ENCODE measurements at places on chromosomes 2 and 18.

GRCh38 chr2:169066897-169067296 is 2.5 kb upstream of the DHRS9 start:
- no peak for DNase-seq

DNA sequence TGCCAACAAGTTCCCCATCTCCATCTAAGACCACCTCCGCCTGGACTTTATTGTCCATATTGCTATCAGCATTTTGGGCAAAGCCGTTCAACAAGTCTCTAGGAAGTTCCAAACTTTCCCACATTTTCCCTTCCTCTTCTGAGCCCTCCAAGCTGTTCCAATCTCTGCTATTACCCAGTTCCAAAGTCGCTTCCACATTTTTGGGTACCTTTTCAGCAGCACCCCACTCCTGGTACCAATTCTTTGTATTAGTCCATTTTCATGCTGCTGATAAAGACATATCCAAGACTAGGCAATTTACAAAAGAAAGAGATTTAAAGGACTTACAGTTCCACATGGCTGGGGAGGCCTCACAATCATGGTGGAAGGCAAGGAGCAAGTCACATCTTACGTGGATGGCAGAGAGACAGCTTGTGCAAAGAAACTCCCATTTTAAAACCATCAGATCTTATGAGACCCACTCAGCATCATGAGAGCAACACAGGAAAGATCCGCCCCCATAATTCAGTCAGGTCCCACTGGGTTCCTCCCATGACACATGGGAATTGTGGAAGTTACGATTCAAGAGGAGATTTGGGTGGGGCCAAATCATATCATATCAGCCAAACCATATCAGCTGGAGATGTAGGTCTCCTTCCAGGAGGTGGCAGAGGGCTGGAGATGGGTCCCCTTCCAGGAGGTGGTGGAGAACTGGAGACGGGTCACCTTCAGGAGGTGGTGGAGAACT is 19.8 kb upstream of the TXNDC2 start:
- no peak for DNase-seq

DNA sequence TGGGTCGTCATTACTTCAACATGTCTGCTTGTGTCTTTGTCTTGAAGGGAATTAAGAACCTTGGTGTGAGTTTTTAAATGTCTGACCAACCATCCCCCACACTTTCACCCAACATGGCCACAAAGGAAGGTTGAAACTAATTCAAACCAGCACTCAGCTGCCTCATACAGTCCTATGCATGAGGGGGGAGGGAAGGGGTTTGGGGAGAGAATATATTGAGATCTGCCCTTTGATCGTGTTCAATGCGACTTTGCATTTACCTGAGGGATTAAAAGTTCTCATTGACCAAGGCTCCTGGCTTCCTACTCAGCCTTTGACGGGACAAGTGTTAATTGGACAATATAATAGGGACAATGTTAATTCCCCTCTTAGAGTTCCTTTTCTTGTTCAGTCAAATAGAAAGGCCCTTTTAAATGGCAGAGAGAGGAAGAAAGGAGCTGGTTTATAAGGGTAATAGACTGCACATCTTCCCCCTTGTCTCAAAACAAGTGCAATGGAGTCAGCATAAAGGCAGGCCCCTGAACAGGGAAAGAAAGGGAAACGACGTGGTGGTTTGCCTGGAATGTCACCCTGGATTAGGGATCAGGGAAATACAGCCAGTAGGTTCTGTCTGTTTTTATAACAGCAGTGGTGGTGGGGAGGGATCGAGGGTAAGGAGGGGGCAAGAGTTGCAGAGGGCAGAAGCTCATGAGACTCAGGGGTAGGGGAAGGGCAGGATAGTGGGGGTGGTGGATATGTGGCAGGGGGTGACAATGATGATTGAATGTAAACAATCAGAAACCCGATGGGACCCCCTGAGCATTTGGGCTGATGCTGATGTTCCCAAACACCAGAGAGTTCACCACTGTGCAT is 198.7 kb downstream of the MYCN start:
- no peak for DNase-seq

- no peak for DNase-seq
These were observed 22.9 kb upstream of the LBH start for GRCh38 chr2:30208453-30208852.

DNA sequence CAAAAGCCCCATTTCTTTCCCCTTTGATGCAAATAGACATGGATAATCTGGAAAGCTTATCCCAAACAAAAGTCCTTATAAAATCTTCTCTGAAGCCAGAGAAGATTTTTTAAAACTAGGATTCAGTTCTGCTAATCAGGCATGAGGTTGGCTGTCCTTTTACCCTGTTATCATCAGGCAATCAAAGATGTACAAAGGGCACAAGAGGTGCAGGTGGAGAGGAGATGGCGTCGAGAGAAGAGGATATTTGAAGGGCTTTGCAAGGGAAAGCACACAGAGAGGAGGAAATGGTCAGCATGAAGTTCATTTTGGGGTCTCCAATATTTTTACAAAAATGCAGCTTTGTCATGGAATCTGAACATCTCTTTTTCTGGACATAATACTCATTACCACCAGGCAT is 88.5 kb downstream of the KLF7 start:
- DNase-seq = no peak

DNA sequence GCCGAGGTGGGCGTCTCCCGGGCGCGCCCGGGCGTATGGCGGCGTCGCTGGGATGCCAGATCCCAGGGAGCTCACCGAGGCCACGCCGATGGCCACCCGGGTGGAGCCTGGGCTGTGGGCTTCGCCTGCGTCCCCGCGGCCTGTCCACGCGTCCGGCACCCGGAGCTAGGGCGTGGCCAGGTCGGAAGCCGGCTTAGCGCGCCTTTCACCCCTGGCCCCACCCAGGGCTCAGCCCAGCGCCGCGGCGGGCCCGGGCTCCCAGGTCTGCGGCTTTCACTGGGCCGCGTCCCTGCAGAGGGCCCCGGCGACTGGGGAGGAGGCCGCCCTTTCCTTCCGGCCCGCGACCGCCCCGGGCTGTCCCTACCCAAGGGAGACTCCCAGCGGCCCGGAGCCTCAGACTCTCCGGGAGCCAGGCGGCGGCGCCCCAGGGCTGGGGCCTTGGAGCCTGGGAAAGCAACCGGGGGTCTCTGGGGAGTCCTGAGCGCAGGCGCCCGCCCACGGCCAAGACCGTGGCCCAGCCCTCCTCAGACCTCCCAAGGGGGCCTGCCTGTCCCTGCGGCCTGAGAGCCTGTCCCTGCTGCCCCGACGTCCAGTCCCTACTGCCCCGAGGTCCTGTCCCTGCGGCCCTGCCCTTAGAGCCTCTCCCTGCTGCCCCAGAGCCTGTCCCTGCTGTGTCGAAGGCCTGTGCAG is 36.3 kb upstream of the ITM2C start:
- DNase-seq = no peak

DNA sequence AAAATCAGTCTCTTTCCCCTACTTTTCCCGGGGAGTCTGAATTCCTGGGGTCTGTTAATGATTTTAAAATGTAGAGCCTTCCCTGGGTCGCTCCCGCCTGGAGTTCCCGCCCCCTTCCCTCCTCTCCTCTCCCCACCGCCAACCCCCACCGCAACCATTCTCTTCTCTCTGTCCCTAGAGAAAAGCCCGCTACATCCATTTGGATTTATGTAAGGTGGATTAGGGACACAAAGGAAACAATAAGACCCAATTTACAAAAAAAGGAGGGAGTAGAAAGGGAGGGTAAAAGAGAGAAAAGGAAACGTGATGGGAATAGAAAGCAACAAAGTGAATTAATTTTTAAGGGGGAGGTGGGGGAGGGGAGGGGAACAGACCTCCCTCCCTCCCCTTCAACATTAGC is 2.2 kb downstream of the EPHA4 start:
- DNase-seq = no peak

- no peak for DNase-seq
These were observed 59.7 kb downstream of the CPS1 start for GRCh38 chr2:210616074-210616473.

- DNase-seq = no peak
These were observed 136.9 kb downstream of the SLC4A10 start for GRCh38 chr2:161761160-161761559.

- no peak for DNase-seq
These were observed 33.8 kb upstream of the PPM1B start for GRCh38 chr2:44134848-44135247.

GRCh38 chr2:185658750-185659149 is 79.9 kb upstream of the FSIP2 start:
- DNase-seq = no peak

DNA sequence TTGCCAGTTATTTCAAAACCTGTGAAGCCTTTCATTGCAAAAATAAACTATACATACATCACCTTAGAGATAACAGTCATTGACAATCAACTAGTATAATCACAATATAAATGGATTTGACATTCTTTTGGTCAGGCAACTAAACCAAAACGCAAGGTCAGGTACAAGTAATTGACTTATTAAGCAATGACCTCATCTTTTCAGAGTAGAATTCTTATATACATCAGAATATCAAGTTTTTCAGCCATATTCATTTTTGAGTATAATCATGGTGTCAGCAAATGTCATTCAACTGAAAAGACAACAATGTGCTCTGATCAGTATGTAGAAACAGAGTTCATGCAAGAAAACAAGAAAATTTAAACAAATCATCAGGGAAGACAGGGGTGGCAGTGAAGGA is 208.6 kb downstream of the TGIF1 start:
- no peak for DNase-seq

DNA sequence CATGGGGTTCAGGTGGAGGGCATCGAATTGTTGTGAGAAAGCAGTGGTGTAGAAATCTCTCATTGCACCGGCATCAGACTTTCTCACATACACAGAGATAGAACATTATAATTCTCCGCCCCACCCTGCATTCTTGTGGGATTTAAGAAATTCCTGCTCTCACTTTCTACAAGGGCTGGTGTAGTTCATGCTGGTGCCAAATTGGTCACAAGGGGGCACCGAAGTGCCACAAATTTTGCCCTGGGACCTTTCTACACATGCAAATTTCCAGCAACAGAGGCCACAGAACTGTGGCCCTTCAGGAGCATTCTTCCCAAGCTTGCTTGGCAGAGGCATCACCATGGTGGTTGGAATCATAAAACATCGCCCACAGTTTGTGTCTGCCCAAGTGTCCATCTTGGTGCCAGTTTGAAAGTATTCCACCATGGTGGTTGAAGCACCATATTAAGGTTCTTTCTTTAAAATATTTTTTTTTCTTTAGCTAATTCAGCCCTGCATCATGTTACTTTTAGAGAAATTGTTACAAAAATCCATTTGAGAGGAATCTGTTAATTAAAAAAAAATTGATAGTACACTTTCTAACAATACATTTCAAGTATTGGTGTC is 521.2 kb upstream of the FANCL start:
- DNase-seq = no peak

- DNase-seq = no peak
These were observed 9.2 kb downstream of the RNU4ATAC start for GRCh38 chr2:121539750-121540469.

DNA sequence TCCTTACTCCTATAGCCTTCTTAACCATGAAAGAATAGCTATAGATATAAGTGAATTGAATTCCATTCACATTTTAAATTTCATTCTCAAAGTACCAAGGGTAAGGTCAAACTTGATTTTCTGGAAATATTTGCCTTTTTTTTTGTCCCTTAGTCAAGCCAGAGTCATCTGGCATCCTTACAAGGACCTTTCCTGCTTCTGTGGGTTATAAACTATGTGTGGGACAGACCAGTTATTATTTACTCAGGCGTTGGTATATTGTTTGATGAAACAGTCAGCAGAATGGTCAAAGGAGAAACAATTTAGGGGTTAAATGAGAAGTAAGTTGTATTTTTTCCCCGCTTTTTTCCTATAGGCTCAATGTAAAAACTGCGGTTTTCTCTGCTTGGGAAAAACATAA is 1103.2 kb upstream of the ZEB2 start:
- no peak for DNase-seq

- DNase-seq = no peak
These were observed 68.0 kb downstream of the NPAS2 start for GRCh38 chr2:100887713-100888495.

DNA sequence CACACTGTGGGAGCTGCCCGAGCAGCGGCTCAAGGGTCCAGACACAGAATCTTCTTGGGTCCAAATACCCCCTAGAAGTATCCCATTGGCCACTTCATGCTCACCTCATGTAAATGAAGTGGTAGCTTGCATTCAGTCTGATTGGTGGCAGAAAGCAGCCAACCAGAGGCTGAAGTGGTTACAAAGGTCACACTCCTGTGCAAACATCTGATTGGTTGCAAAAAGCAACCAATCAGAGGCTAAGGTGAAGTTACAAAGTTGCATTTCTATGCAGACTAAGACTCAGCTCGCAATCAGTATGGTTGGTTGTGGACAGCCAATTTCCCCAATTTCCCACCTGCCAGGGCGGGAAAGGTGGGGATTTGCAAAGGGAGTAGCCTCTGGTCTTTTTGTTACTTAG is 94.3 kb downstream of the DGKD start:
- no peak for DNase-seq

DNA sequence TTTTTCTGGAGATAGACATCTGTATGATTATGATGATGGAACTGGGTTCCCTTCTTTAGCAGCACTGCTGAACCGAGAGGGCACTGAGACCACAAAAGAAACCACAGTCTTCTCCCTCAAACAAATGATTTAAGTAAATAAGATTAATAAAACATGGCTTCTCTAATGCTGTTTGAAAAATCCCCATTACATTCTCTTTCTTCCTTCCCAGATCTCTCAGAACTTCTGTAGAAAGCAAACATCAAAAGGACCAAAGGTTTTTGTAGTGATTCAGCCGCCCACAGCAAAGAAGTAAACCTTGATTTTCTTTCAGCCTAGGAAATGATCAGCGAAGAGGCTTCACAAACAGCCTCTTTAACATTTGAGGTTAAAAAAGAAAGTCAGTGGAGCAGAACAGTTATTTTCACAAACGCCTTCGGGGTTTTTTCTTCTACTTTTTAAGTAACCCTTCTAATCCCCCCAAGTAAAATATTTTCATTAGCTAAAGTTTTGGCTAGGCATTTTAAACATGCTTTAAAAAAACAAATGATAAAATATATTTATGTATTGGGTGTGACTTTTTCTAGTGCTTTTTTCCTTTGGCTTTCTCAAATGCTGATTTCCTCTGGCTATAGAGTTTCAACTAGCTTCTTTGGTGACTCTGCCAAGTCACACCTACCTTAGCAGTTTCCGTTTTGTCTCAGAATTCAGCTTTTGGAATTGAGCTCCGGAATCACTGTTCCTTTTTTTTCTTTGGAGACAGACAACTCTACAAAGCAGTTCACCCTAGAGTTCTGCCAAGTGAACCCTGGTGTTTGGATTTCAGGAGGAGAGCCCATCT is 89.6 kb downstream of the UPP2 start:
- DNase-seq = no peak

DNA sequence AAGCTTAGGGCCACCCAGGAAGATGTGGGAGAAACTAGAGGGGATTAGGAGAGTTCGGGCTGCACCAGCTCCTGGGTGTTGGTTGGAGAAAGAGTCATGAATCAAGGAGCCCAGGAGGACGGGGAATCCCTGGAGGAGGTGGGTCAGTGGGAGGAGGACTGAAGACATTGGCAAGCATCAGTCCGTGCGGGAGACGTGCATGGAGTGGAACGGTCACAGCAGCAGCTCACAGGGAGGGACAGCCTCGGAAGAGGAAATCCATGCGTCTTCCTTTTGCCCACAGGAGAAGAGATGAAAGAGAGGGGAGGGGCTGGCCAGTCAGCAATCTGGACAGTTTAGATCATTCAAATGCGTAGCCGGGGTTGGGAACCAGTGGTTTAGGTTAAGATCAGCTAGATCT is 178.6 kb downstream of the GBX2 start:
- DNase-seq = no peak
